Transverse colon (tissue), 4 donors: ENCODE measurements at places on chromosomes 1 and 21. TPM values are rescaled to one million over a fixed set of nuclear protein-coding genes. Genes with fewer than 3 reads are reported as not detected.

GRCh38 chr1:57112148-57112547 is 146.3 kb upstream of the C8B start:
- DNase-seq = no peak

- DNase-seq = no peak
Measured at GRCh38 chr21:44377201-44377921, 23.9 kb downstream of the TRPM2 start.

GRCh38 chr1:201678264-201679101 is 139.6 kb downstream of the NAV1 start:
- no peak for DNase-seq

- no peak for DNase-seq
Measured at GRCh38 chr1:59751004-59751395, 63.7 kb upstream of the HOOK1 start.

DNA sequence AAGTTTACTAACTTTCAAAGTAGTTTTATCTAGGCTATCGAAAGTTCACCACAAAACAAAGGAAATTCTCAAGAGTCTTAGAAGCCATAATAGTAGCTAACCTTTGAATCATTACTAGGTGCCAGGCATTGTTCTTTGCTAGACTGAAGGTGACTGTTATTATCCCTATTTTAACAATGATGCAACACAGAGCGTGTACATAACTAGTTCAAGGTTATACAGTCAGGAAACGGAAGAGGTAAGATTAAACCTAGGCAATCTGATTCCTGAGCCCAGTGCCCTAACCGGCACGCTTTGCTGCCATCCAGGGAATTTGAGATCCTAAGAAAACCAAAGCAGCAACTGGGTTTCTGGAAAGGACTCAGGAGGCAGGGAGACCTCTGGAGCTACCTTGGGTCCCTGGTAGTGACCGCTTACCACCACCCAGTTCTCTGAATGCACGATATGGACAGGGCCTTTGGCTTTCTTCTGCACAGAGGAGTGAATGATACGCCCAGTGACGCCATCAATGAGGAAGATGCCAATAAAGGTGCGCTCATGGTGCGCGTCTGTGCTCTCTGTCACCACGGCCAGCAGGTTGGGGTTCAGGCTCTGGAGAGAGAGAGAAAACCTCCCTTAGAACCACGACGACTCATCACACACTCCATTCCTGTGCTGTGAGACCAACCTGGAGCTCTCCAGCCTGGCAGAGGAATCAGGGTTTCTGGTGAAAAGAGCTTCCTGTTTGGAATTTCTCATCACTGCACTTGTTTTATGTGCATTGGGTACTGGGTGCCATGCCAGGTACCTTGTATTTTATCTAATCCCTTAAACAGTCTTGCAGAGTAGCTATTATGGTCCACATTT is 13.1 kb upstream of the UBR4 start:
- no peak for DNase-seq

GRCh38 chr1:164589961-164590507 is 31.1 kb downstream of the PBX1 start:
- DNase-seq = no peak

DNA sequence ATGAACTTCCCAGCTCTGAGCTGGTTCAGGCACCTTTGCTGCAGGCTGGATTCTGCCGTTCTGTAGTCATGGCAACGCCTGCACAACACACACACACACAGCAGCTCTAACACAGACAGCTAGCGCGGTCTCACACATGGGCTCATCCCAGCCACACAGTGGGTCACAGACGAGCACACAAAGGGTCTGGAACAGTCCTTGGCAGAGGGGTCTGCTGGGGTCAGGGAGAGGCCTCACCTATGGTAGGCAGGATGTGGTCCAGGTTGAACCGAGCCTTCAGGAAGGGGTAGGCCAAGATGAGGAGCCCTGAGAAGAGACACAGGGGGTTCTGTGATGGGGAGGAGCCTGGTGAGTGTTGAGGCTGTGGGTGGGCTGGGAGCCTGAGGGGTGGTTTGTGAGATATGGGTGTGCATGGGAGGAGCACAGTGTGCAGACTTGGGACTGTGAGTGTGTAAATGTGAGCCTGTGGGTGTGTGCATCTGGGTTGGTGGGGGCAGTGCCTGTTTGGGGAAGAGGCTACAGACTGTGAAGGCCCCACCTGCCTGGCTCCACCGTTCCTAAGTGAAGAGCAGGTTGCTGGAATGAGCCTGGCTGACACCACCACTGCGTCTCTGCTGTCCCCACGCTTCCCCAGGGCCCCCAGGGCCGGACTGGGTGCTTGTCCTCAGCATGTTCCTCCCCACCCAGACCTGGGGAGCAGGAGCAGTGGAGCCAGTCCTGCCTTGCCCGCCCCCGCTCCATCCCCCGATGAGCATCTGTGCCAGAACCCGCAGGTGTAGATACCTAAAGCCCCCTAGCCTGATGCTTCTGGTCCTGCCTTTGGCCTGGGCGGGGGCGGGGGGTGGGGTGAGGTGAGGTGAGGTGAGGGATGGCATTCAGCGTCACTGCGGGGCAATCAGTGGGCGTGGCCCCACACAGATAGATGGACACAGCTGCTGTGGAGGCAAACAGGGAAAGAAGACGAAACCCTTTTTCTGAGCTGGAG is 1.5 kb downstream of the KNCN start:
- no peak for DNase-seq

DNA sequence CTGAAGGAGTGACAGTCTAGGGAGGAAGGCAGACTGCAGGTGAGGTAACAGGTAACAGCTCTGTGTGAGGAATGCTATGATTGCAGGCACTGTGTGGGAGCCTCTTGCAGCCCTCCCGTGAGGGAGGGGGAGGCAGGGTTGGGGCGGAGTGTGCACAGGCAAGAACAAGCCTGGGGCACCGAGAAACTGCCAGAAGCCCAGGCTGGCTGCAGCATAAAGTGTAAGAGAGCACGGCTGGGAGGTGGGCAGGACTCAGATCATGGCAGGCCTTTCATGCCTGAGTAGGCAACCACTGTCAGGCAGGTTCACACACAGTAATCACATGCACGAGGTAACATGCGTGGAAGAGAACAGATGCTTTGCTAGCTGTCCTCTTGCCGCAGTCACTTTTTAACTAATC is 11.3 kb upstream of the RHEX start:
- DNase-seq = no peak

The HCRTR1 gene
- not detected for total RNA-seq

The IL22RA1 gene
- 27.6 TPM for total RNA-seq

The OPRD1 gene
- not detected for total RNA-seq

The MPC2 gene
- 14.2 TPM for total RNA-seq

The LAMC1 gene
- total RNA-seq = 145 TPM

The FMO5 gene
- total RNA-seq = 62.5 TPM
